BJ (cell line): ENCODE measurements at places on chromosomes 1 and 21. TPM values are rescaled to one million over a fixed set of nuclear protein-coding genes. Genes with fewer than 3 reads are reported as not detected.

DNA sequence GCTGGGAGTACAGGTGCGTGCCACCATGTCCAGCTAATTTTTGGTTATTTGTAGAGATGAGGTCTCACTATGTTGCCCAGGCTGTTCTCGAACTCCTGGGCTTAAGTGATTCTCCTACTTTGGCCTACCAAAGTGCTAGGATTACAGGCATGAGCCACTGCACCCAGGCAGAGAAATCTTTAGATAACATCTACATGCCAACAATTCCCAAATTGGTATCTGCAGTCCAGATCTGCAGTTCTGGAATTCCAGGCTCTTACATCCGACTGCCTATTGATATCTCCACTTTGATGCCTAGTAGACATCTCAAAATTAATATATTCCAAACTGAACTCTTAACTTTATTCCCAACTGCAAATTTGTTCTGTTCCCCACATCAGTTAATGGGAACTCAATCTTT is 23.3 kb downstream of the INAVA start:
- DNase-seq, result no peak

DNA sequence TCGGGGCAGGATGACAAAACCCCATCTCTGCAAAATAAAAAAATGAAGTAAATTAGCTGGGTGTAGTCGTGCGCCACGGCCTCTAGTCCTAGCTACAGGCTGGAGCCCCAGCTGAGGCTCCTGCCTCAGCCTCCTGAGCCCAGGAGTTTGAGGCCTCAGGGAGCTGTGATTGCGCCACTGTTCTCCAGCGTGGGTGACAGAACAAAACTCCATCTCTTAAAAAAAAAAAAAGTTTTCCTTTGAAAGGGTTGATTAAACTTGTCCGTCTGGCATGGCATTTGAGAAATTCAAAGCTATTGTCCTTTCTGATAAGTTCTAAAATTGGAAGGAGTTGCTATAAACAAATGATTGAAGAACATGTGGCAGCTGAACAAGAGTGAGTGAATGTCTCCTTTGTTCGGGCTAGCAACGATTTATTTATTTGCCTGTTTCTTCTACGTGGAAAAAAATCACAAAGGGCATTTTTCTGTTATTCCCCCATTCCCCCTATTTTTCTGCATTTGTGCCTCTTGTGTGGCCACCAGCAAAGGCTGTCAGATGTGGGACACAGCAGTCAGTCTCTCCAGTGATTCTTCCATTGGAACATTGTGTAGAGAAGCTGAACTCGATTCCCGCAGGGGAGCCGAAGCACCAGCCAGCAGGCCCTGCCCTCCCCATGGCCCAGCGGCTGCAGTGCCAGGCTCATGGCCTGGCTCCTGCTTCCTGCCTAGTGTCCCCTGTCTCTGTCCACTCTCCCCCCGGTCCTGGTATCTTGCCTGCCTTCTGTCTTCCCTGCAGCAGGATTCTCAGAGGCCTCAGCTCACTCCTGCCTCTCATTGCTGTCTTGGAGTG is 21.5 kb upstream of the PWP2 start:
- DNase-seq, result no peak

DNA sequence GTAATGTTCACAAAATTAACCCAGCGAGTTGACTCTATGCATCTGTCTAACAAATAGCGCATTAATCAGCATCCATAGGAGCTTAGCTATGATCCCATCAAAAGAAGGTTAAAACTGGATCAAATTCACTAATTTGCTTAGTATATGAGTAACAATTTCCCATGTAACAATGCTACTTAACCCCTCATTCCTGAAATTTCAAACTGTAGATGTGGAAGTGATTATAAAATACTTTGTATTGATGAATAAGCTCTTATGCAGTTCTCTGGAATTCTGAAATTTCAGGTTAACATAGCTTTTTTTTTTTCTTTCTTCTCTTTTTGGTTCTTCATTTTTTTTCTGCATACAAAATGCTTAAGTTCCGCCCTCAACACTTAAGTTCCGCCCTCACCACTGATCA is 1272.7 kb downstream of the KCNT2 start:
- peak; percentile 13 for DNase-seq

GRCh38 chr1:87197156-87197555 is 131.5 kb upstream of the LMO4 start:
- DNase-seq, result no peak

GRCh38 chr21:41302976-41303375 is 13.6 kb upstream of the FAM3B start:
- DNase-seq, result no peak

Gene BACE2
- polyA plus RNA-seq, result 35.8 and 38.5 TPM in 2 replicates
